ENCODE measurements at places on chromosomes 13 and 19.
A peak's percentile ranks its signal among the peaks of the same experiment; 100 is the strongest.

- no peak for DNase-seq
These were observed 20.9 kb downstream of the KLHL26 start for GRCh38 chr19:18657590-18658365.

GRCh38 chr19:30695171-30695875 lies 323.1 kb downstream of the ZNF536 start:
- DNase-seq: no peak

GRCh38 chr13:111359237-111359915 lies 38.9 kb downstream of the TEX29 start:
- no peak for DNase-seq

- peak; percentile 44 for DNase-seq
These were observed 12.4 kb upstream of the ITM2B start for GRCh38 chr13:48220592-48220980.

DNA sequence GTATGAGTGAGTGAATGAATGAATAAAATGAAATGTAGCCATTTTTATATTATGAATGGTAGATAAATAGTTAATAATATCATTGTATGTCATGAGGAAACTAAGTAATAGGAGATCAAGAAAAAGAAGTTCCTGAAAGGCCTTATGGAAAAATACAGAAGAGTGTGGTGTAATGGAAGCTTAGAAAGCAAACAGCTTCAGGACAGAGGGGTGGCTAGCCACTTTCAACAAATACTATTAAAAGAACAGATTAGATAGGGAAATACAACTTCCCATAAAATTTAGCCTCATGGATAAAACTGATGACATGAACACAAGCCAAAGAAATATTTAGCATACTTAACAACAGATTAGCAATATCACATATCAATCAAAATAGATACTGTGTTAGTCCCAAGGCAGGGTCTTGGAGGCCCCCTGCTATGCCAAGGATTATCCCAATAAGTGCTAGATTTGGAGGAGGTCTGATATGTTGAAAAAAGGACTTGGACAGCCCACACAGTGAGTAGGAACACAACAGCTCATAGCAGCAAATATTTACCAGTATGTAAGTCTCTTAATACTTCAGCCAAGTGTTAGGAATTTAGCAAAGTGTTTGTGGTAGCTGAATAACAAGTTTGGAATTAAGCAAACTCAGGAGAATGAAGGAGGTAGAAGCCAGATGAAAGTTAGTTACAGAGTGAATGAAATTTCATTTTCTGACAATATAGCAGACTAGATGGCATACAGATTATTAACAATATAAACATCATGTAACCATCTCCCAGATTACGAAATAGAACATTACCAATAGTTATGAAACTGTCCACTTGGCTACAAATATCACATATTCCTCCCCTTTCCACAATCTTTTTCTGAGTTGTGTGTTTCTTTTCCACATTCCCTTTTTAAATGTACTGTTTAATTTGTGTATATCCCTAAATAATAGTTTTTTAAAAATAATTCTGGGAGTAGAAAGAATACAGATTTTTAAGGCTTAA lies 1632.0 kb downstream of the PCDH9 start:
- no peak for DNase-seq

DNA sequence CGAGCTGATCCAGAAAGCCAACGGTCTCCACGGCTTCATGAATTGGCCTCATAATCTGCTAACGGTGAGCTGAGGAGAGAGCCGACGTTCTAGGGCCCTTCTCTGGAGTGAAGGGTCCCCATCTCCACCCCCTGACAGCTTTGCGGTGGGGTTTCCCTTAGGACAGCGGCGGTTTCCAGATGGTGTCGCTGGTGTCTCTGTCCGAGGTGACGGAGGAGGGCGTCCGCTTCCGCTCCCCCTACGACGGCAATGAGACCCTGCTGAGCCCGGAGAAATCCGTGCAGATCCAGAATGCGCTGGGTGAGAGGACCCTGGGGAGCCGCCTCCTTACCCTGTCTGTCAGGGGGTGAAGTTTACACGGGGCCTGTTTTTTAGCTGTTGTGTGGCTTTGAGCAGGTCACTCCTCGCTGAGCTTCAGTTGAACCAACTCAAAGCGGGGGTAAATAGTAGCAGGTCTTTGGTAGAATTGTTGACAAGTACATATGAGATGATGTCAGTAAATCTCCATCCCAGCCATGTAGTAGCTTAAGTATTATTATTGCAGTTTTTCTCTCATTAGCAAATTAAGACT lies 801 bp downstream of the QTRT1 start:
- DNase-seq: peak; percentile 41

GRCh38 chr13:44257796-44258195 lies 115.8 kb upstream of the SERP2 start:
- no peak for DNase-seq

DNA sequence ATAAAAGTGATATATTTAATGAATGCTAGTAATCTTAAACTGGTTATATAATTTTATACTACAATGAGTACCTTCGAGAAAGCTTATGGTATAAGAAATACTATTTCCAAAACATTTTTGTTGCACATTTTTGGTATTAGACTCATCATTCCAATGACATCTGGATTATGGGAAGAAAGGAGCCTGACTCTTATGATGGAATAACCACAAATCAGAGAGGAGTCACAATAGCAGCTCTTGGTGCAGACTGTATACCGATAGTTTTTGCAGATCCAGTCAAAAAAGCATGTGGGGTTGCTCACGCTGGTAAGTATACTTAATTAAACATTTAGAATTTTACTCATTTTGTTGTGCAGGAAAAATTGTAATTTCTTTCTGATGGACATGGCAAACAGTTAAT lies 3.9 kb downstream of the LACC1 start:
- no peak for DNase-seq

DNA sequence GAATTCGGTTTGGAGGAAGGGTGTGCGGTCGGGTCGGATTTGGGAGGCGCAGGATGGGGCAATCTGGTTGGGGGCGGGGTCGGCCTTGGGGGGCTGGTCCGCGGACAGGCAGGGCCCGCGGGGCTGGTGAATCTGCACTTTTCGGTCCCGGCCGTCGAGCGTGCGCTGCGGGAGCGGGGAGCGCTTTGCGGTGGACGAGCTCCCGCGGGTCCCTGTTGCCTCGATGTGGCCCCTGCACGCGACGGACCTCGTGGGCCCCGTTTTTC lies 11.9 kb downstream of the PEAK3 start:
- no peak for DNase-seq

GRCh38 chr13:23861310-23861709 lies 27.9 kb downstream of the MIPEP start:
- no peak for DNase-seq

DNA sequence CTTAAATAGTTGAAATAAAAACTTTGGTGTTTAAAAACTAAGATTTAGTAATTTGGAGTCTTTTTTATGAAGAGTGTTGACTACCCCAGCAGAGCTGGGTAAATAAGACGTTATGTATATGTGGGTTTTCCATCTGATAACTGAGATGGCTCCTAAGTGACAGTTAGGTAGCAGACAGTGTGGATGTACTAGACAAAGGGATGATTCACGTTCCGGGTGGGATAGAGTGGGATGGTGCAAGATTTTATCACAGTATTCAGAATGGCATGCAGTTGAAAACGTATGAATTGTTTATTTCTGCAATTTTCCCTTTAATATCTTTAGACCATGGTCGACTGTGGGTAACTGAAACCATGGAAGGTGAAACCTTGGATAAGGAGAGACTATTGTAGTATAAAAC lies 50.4 kb downstream of the NAA16 start:
- no peak for DNase-seq

DNA sequence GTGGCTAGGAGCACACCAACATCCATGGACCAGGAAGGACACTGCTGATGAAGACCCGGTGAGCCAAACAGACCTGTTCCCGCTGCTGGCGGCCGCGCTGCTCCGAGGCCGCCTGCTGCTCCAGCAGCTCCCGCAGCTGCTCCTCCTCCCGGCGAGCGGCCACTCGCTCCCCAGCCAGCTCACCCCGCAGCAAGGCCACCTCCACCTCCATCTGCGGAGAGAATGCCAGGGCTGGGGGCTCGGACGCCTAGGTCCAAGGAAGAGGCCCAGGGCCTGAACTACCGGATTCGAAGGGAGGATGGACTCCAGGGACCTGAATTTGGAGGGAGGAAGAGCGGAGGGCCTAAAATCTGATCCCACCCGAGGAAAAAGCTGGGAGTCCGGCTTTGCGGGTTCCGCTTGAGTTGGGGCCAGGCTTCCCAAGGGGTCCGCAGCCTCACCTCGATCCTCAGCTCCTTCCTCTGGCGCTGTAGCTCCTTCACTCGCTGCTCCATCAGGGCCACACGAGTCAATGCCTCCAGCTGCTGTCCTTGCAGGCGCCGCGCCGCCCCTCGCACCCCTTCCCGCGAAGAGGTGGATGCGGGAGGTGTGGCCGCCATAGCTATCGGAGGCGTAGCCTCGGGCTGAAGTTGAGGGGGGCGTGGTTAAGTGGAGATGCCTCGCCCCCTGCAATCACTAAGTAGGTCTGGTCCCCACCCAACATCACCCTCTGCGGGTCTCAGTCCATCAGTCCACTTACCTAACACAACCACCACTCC lies 2.7 kb downstream of the PHLDB3 start:
- peak; percentile 46 for DNase-seq

GRCh38 chr19:28363254-28363653 lies 849.7 kb downstream of the UQCRFS1 start:
- DNase-seq: no peak

DNA sequence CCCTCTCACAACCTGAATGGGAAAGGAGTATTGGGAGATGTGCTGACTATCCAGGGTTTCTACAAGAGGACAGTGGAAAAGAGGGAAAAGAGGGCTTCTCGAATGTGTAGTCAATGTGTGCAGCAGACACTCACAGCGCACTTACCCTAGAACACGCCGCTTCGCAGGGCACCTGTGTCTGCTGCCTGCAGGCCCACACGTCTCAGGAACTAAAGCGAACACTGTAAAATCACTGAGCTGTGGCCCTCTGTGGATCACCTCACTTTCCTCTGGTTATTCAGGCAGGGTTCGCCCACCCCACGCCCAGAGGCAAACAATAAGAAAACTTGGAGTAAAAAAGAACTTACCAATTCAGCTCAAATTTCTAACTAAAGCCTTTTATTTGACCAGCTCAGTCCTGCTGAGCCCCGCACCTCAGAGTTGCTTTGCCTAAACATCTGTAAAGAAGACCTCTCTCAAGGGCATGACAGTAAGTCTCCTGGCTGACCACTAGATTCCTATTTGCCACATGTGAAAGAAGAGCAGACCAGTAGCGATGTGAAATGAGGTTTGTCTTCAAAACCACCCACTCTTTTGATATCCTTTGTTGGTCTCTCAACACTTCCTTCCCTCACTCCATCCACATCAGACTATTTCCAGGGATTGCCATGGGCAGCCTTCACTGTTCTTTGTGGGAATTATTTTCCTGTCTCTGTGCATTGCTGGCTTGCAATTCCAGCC lies 19.3 kb upstream of the DOCK9 start:
- no peak for DNase-seq

- DNase-seq: no peak
These were observed 296.1 kb downstream of the PCDH9 start for GRCh38 chr13:66933994-66934393.

DNA sequence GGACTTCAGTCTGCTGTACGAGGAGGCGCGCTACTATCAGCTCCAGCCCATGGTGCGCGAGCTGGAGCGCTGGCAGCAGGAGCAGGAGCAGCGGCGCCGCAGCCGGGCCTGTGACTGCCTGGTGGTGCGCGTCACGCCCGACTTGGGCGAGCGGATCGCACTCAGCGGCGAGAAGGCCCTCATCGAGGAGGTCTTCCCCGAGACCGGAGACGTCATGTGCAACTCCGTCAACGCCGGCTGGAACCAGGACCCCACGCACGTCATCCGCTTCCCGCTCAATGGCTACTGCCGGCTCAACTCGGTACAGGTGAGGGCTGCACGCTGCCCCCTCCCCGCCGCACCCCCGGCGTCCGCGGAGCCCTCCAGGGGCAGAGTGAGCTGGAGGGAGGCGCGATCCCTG lies 14.6 kb downstream of the KCTD15 start:
- no peak for DNase-seq

GRCh38 chr13:97192166-97192565 lies 30.0 kb upstream of the MBNL2 start:
- DNase-seq: no peak

GRCh38 chr13:24216176-24216575 lies 55.7 kb downstream of the SPATA13 start:
- DNase-seq: no peak

DNA sequence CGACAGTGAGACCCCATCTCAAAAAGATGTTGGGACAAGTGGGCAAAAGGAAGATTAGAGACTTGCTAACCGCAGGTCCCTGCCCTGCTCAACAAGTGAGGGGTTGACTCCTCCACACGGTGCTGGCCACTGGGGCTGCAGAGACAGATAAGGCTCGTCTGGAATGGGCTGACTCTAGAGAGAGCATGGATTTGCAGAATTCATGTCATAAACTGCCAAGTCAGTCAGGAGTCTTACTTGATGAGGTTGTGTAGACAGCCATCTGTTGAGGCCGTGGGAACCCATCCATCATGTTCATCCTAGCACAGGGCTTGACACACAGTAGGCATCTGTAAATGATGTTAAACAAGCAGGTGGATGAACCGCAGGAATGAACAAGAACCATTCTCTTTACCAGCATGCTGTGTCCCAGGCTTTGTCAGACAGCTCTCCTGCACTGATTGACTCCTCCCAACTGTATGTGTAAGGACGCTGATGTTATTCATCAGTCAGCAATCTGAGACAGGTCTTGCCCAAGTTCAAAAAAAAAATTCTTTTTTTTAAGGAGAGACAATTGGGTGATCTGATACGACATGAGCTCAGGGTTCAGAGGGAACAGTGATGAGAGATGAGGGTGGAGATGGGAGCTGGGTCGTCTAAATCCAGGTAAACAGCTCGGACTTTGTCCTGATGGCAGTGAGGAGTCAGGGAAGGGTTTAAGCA lies 8.8 kb downstream of the PAF1 start:
- no peak for DNase-seq

- no peak for DNase-seq
These were observed 29.9 kb downstream of the LAIR2 start for GRCh38 chr19:54532528-54532927.

- DNase-seq: no peak
These were observed 138.1 kb downstream of the LACC1 start for GRCh38 chr13:44017756-44018309.

DNA sequence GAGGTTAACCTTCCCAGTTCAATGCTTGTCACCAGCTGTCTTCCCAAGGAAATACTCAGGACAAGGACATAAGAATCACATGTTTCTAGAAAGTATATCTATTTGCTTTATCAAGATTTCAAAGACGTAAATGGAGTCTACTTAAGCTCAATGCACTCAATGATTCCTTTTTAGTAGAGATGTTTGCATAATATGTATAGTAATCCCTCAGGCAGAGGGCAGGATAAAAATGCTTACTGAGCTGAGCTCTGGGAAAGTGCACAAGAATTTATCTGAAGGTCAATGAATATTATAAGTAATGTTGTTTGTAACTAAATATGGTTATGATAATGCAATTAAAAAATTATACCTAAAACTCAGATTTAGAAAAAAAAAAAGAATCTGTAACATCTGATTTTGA lies 1309.4 kb upstream of the SLC10A2 start:
- DNase-seq: no peak

DNA sequence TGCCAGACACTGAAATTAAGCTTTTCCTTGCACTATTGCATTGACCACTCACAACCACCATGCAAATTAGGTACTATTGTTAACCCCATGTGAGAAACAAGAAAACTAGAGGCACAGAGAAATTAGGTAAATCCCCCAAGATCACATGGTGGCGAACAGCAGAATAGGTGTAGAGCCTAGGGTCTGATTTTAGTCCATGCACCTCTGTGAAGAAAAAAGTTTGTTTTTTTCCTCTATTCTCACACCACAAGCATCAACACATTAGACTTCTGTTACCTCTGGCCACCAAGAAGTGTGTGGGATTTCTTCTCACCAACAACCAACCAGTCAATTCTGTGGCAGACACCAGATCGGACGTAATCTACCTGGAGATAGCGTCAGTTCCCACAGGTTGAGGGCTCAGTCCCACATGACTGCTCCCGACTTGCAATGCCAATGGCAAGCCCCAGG lies 391.9 kb downstream of the COG6 start:
- no peak for DNase-seq

All from large intestine (tissue), 12 donors.